ENCODE measurements at places on chromosomes 3 and 15.

- peak; percentile 51 for DNase-seq
Observed at GRCh38 chr3:178684881-178685590, 148.8 kb downstream of the KCNMB2 start.

GRCh38 chr3:18390024-18390660 lies 35.0 kb downstream of the SATB1 start:
- no peak for DNase-seq

GRCh38 chr15:95718441-95718840 lies 612.1 kb upstream of the NR2F2 start:
- DNase-seq, result no peak

DNA sequence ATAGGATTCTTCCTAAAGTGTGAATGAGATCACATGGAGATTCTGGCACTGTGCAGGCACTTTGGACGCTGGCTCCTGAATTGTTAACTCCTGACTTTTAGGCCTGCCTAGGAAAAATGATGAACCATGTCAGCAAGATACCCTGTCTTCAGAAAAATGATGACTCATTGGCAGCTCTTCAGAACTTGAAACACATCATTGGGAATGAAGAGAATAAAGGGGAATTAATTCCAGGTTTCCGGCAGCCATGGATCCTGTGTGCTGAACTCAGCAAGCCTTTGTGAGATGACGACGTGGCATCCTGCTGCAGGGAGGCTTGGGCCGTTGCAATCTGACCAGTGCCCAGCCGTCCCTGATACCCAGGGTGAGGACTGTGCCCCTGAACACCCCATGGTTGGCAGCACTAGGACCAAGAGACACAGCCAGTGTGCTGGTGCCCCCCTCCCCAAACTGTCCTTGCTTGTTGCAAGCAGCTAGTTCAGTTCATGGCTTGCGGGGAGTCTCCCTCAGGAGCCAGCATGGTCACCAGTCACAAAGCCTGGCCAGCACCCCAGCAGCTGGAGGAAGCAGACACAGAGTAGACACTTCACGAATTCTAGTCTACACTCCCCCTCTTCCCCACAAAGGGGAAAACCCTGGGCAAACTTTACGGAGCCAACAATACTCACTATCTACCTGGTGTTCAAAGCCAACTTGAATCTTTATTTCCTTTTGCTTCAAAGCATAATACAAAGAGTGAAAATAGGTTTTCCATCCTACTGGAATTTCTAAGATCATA lies 7.8 kb upstream of the LIPC start:
- DNase-seq, result no peak

DNA sequence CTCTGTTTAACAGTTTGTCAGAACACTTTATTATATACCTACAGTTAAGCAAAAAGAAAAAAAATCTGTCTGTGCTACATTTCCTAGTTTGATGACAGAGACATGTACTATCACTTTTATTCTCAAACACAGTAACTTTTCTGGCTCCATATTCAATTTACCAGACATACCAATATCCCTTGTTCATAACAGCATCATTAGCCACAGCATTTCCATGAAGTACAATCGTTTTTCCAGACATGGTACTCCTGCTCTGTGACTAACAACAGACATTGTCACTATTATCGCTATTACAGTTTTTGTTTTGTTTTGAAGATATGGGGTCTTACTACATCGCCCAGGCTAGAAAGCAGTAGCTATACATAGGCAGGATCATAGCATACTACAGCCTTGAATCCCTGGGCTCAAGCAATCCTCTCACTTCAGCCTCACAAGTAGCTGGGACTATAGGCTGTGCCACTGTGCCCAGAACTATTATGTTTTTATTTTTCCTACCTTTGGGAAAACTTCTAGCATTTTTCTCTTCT lies 14.5 kb downstream of the TFDP2 start:
- DNase-seq, result no peak

DNA sequence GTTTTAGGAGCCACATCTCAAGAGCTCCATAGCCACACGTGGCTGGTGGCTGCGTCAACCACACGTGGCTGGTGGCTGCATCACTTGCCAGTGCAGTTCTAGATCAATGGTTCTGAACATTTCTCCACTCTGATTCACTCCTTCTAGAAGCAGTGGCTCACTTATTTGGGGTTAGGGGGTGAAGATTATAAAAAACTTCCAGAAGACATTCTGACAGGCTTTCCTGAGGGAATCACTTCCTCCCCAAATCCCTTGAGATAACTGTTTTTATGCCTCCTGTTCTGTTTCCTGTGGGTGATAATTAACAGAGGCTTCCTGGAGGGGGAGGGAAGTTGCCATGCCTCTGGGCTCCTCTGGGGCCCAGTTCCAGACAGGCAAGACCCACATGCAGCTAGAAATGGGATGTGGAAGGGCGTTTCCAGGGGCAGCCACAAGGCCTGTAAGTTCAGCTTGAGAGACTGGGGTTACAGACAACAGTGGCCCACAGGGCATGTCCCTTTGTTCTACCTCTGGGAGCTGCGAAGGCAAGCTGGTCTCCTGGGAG lies 23.6 kb downstream of the HEG1 start:
- no peak for DNase-seq

Data from nephron progenitor cell (in vitro differentiated cells).